ENCODE measurements at places on chromosomes 11 and 22.
A peak's percentile ranks its signal among the peaks of the same experiment; 100 is the strongest.

GRCh38 chr11:57542582-57542981 is 5.2 kb downstream of the SMTNL1 start:
- DNase-seq = no peak

DNA sequence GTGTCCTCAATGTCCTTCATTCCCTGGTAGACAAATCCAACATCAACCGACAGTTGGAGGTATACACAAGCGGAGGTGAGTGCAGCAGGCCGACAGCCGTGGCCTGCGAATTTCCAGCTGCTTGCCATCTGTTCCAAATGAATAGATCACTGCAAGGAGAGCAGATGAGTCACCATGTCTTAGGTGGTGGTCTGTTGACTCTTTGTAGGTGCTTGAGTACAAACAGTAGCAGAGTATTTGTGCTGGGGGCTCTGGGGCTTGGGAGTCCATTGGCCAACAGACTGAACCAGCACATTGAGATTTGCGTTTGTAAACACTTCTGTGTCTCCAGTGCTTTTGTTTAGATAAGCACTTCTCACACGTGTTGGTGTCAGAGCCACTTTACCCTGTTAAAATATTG is 21.1 kb downstream of the EIF3L start:
- no peak for DNase-seq

DNA sequence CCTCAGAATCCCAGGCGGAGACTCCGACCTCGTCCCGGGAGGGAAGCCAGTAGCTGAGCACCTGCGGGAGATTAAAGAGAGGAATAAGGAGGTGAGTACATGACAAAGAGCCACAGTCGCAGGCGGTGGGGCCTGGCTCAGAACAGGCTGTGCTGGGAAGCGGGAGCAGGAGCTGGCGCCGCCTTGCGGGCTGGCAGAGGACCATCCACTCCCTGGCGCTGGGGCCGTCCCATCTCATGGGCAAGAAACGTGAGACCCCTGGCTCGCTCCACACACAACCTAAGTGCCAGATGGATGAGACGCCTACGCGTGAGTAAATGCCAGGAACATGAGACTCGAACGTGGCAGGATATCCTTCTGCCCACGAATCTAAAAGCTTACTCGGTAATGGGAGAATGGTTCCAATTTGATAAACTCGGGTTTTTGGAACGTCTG is 6.3 kb downstream of the CEND1 start:
- DNase-seq = peak; percentile 40

DNA sequence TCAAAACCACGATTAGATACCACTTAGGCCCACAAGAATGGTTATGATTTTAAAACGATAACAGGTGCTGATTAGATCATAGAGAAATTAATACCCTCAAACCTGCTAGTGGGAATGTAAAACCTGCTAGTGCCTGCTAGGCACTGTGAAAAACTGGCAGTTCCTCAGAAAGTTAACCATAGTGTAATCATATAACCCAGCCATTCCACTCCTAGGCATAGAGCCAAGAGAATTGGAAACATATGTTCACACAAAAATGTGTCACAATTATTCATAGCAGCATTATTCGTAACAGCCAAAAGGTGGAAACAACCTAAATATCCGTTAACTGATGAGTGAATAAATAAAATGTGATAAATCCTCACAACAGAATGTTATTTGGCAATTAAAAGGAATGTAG is 122.2 kb upstream of the SYN3 start:
- DNase-seq = no peak

DNA sequence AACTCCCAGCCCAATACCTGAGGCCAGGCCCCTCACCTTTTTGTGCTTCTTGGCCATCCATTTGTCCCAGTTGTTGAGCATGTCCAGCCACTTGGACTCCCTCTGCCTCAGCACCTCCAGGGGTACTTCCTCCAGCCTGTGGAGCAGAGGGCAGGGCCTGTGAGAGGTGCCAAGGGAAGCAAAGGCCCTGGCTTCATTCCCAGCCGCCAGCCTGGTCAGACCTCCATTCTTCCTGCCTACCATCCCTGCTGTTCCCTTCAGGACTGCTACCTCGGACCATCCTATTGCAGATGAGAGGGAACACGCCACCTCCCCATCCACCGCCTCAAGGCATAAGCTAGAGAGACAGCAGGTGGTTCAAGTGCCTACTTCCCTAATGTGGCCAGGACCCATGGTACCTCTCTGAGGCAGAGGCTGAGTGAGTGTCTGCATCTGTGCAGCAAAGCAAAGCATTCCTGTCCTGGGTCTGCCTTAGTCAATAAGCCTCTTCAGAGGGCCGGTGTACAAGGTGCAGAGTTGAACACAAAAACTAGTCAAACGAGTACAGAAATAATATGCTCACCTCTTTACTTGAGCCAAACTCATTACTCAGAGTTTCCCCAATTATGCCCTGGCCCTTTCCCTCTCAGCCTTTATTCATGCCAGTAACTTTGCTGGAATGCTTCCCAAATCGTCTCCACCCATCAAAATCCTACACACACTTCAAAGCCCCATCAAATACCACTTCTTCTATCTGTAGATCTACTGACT is 15.4 kb upstream of the CASTOR1 start:
- DNase-seq = no peak

GRCh38 chr11:87260811-87261210 is 223.1 kb downstream of the TMEM135 start:
- no peak for DNase-seq

GRCh38 chr11:37442576-37442975 is 844.5 kb upstream of the RAG2 start:
- no peak for DNase-seq

GRCh38 chr22:33504941-33505625 is 415.2 kb downstream of the LARGE1 start:
- no peak for DNase-seq

GRCh38 chr22:22431271-22432220 is 77.0 kb downstream of the ZNF280B start:
- DNase-seq = peak; percentile 36

DNA sequence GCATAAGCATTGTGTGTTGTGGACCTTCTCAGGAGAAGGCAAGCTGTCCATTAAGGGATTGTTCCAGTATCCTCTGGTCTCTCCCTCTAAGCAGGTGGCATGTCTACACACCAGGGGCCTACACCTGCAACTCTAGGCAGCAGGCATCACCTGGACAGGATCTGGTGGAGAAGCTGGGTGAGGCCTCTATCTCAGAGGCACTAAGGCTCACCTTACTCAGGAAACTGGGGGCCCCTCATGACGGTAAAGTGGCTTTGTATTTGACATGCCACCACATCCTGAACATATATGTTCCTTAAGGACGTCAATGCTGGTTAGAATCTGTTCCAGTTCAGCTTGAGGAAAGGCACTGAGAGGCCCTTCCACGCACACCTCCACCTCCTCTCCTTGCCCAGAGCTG is 891.3 kb downstream of the OPCML start:
- DNase-seq = no peak

- DNase-seq = no peak
Measured at GRCh38 chr11:124222407-124222806, 18.5 kb upstream of the OR8G1 start.

GRCh38 chr11:69587454-69588090 is 53.4 kb upstream of the CCND1 start:
- DNase-seq = no peak

GRCh38 chr22:45994491-45995404 is 17.8 kb upstream of the WNT7B start:
- DNase-seq = peak; percentile 73

- DNase-seq = no peak
Measured at GRCh38 chr11:66011785-66012303, at the start of gene CST6. Gene CST6, plus strand, starts transcription at chr11:66012008. Its CDS starts 37 bp downstream, at chr11:66012045.

- DNase-seq = no peak
Measured at GRCh38 chr22:46539169-46539568, 1.7 kb upstream of the CELSR1 start.

GRCh38 chr11:73229896-73230875 is 12.1 kb downstream of the P2RY2 start:
- no peak for DNase-seq

DNA sequence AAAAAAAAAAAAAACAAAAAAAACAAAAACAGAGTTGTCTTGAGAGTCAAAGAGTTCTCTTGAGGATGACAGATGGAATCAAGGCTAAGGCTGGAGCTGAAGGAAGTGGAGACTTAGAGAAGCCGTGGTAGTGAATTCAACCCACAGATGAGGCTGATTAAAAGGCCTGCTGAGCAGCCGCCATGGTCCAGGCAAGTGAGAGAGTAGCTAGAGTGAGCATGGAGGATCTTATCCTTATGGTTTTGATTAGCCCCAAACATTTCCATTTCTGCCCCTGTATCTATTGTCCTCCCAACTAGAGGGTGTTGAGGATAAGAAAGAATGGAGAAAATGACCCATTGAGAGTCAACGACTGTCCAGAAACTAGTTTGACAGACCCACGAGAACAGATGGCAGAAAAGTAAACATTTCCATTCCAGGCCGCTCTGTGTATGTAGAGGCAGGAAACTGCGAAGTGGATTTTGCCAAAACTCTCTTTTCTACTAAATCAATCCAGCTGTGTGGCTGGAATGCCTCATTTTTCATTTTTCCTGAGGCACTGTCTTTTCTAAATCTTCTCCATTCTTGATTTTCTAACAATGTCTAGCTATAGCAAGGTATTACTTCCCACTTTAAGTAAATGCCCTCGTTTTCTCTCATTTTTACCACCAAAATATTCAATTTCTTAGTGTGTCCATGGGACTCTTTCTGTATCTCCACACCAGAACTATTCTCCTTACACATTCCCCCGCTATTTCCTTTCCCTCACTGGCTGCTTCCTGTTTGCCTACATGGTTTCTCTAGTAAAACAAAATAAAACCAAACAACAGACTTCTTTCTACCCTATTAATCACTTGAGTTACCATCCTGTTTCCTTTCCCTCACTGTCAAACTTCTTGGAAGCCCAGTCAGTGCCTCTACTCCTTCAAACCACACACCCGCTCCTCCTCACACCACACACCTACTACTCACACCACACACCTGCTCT is 5.4 kb upstream of the MMP8 start:
- DNase-seq = no peak

GRCh38 chr11:120186456-120186773 is 24.4 kb upstream of the OAF start:
- no peak for DNase-seq

DNA sequence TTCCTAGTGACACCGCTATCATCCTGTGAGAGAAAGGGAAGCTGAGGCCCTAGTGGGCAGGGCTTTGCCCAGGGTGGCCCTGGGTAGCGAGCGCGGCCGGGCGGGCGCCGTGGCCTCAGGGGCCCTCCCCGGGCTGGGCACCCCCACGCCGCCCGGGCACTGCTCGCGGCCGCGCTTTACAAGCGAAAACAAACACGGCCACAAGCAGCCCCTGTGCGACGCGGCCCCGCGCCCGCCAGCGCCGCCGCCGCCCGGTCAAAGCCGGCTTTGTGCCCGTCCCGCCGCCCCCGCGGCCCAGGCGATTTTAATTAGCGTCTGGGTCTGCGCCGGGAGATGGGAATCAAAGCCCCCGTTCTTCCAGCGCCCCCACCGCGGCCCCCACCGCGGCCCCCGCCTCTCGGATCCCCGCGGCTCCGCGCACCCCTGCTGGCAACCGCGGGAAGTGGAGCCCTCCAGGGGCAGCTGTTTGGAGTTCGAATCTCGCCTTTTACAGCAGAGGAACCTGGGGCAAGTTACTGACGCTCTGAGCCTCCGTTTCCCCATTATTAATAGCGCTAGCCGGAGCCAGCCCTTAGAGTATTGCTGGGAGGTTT is 47.9 kb downstream of the CHRDL2 start:
- no peak for DNase-seq

GRCh38 chr22:27747396-27748221 is 53.9 kb downstream of the MN1 start:
- no peak for DNase-seq

DNA sequence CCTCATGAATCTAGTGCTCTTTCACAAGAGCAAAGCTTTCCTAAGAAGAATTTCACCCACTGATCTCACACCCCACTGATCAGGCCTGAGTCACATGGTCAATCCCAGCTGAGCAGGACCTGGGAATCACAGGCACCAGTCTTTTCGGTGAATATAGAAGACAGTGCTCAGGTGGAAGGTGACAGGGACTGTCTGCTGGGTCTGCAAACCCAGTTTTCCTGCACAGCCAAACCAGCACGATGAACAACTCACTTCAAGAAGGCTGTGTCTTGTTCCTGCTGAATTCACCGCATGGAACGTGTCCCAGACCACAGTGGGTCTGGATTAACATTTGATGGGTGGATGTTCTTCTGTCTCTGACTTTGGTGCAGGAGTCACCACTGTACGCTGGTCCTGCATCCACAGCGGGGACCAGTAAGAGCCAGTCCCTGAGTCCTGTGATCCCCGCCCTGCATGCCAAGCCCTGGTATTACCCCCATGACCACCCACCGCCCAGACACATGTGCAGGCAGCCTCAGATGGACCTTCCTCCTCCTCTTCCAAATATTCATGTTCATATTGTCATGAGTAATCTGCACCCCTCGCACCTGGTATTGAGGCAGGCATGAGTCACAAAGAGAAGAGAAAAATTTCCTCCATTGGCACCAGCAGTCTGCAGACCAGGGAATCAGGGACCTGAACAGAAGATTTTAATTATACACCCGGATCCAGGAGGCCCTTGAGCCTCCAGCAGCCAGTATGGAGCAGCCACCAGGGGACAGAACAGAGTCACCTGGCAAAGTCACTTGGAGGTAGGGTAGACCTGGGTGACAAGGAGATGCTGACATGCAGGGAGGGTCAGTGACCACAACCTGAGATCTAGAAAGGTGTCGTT is 8.6 kb upstream of the IGLL5 start:
- no peak for DNase-seq

- DNase-seq = peak; percentile 94
Measured at GRCh38 chr11:10857709-10858438, at the start of gene ZBED5. Gene ZBED5, minus strand, starts transcription at chr11:10858053. Its CDS starts 3,108 bp downstream, at chr11:10854945.

DNA sequence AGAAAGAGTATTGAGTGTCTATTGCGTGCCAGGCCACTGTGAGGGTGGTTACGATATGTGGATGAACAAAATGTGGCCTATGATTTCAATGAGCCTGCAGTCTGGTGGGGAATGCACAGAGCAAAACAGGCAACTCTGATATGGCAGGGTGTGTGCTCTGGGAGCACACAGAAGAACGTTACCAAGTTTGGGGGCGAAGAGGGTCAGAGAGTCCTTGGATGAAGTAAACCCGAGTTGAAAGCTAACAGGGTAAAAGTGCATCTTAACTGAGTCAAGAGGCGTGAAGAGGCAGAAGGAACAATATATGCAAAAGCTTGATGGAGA is 258 bp downstream of the CFAP68 start:
- DNase-seq = no peak

DNA sequence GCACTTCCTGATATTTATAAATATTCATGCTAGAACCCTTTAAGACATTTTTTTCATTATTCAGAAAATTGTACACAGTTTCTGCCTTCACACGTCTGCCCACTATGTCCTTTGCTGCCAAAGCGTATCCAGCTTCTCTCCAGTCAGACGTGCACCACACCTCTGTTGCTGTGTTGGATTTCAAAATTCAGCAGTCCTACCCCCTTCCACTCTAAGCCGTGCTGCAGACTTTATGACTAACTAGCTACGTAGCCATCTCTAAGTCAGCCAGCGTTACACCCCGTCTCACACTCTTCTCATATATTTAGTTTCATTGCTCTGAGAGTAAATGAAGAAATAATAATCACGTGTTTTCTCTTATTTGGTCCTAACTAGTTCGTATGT is 28.2 kb upstream of the OPCML start:
- DNase-seq = no peak

GRCh38 chr11:36011574-36011973 is 67.7 kb downstream of the LDLRAD3 start:
- DNase-seq = no peak
